ENCODE measurements at places on chromosomes 13 and 19.

GRCh38 chr13:49455007-49455398 is 10.9 kb downstream of the SETDB2 start:
- DNase-seq = no peak

DNA sequence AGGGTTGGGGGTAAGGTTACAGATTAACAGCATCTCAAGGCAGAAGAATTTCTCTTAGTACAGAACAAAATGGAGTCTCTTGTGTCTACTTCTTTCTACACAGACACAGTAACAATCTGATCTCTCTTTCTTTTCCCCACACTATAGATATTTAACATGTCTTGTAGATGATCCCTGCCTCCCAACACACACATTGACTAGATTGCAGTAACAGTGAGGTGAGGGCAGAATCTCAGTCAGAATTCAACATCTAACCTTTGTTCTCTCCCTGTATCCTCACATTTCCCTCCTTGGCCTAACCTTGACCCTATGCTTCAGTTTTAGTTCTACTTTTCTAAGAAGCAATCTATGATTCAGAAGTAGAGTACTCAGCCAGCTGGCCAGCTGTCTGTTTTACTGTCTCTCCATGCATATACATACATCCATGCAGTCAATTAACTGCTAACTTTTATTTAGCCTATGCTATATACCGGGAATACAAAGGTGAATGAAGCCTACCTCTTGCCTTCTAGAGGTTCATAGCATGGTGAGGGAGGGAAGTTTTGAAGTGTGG is 18.1 kb downstream of the DNAJC15 start:
- no peak for DNase-seq

DNA sequence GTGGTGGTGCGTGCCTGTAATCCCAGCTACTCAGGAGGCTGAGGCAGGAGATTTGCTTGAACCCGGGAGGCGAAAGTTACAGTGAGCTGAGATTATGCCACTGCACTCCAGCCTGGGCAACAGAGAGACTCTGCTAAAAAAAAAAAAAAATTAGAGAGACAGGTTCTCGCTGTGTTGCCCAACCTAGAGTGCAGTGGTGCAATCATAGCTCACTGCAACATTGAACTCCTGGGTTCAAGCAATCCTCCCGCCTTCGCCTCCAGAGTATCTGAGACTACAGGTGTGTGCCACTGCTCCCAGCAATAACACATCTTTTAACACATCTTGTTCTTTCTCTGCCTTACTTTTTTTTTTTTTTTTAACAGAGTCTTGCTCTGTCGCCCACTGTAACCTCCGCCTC is 32.7 kb downstream of the CLEC17A start:
- DNase-seq = no peak

- no peak for DNase-seq
Measured at GRCh38 chr19:20513189-20513904, 52.2 kb downstream of the ZNF737 start.

GRCh38 chr13:35549481-35549880 is 73.0 kb upstream of the MAB21L1 start:
- peak; percentile 3 for DNase-seq

GRCh38 chr19:13794398-13794756 is 866 bp upstream of the ZSWIM4 start:
- no peak for DNase-seq

GRCh38 chr19:45556835-45557234 is 27.8 kb downstream of the OPA3 start:
- DNase-seq = no peak
